ENCODE measurements at places on chromosomes 13 and 19. TPM values are rescaled to one million over a fixed set of nuclear protein-coding genes. Genes with fewer than 3 reads are reported as not detected.

C1QTNF9B gene
- total RNA-seq: not detected

PSG1 gene
- total RNA-seq: not detected

FAM216B gene
- total RNA-seq: not detected

C19orf67 gene
- not detected for total RNA-seq

ZNF470 gene
- 5.7 TPM for total RNA-seq

HCST gene
- total RNA-seq: 13.2 TPM

C19orf81 gene
- total RNA-seq: not detected

FCAR gene
- 7.1 TPM for total RNA-seq

CEACAM5 gene
- total RNA-seq: not detected

ZNF835 gene
- total RNA-seq: 14.5 TPM

DACT3 gene
- total RNA-seq: 138 TPM

SERP2 gene
- total RNA-seq: 3.9 TPM

ZNF177 gene
- 1.9 TPM for total RNA-seq

GRCh38 chr13:51475727-51476501, 23.1 kb upstream of the INTS6 start:
- no peak for DNase-seq

GRCh38 chr19:45784096-45784495, 1.8 kb upstream of the DMPK start:
- DNase-seq: no peak

- DNase-seq: no peak
These were observed 55.5 kb upstream of the SERP2 start for GRCh38 chr13:44318161-44318560.

DNA sequence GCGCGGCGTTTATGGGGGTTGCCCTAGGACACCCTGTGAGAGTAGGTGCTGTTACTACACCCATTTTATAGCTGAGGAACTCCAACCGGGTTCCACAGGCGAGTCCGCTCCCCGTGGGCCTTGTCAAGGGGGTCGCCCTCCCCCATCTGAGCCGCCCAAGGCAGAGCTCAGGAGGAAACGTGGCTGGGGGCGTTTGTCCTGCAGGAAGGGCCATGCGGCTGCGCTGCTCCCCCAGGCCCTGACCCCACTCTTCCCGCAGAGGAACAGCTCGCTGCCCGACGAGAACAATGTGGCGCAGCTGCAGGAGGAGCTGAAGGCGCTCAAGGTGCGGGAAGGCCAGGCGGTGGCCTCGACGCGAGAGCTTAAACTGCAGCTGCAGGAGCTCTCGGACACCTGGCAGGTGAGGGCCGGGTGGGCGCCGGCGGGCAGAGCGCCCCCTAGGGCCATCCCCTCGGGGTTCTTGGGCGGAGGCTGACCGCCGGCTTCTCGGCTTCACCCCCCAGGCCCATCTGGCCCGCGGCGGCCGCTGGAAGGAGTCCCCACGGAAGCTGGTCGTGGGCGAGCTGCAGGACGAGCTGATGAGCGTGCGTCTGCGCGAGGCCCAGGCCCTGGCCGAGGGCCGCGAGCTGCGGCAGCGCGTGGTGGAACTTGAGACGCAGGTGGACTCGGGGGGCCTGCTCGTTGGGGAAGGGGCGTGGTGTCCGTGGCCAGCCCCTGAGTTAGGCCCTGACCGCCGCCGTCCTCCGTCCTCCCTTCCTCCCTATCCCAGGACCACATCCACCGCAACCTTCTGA, 12.4 kb downstream of the PRR36 start:
- DNase-seq: no peak

- no peak for DNase-seq
These were observed 178.3 kb upstream of the RFC3 start for GRCh38 chr13:33639626-33640080.

DNA sequence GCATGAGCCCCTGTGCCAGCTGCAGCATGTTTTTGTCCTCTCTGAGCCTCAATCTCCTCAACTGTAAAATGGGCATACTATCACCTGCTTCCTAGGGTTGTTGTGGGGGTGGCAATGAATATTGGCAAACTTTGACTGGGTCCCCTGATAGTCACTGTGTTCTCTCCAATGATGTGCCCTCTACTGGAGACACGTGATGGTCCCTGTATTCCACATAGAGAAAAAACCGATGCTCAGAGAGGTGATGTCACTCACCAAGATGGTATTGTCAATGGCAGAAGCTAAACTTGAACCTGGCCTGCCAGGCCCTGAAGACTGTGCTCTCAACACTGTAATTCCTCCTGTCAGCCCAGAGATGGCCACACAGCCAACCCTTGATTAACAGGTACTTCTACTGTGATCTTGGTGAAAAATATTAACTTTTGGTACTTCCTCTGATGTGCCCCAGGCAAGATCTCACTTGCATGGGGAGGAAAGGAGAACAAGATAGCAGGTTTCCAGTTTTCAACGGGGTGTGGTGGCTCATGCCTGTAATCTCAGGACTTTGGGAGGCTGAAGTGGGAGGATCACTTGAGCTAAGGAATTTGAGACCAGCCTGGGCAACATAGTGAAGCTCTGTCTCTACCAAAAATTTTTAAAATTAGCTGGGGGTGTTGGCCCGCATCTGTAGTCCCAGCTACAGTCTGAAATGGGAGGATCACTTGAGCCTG, 3.6 kb downstream of the CEACAM20 start:
- DNase-seq: no peak

GRCh38 chr19:12828494-12828893, 5.9 kb downstream of the RTBDN start:
- DNase-seq: no peak

DNA sequence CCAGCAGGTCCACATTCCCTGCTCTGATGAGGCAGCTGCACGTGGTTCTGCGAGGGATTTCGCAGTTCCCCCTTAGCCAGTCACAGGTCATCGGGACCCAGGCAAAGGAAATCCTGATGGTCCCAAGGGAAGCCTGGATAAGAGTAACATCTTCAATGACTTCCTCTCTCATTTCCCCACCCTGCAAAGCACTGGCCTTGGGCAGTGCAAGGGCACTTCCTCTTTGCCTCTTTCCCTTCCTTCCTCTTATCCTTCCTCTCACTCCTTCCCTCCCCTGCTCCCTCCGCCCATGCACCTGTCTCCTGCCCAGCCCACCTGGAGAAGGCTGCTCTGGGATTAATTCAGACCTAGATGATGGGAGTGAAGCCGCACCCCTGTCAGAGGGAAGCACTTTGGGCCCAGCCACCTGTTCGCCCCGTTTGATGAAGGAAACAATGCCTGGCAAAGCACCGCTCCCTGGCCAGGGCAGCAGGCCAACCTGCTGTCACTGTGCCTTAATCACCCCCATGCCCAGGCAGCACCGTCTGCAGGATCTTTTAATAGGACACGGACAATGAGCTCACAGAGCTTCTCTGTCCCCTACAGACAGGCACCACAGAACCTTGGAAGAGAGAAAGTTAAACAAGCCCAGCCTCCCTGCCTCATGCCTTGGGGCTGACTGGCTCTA, 113.5 kb upstream of the PABPC3 start:
- DNase-seq: no peak

DNA sequence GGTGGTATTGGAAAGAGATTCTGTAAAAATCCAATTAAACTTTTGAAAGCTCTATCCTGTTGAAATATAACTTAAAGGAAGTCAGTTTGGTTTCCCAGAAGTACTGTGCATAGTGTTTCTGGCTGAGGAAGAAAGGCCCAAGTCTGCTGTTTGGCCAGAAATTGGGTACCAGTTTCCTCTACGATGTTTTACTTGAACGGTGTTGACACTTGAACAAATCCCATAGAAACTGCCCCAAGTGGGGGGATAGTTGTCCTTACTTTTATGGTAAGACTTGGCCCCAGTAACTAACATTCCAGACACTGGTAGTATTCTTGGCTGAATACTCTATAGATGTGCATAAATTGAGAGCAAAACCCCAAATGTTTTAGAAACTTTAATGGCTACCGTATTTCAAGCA, 14.2 kb downstream of the KLF5 start:
- no peak for DNase-seq

GRCh38 chr19:24099829-24100228, 12.8 kb downstream of the ZNF254 start:
- DNase-seq: no peak

- no peak for DNase-seq
These were observed 19.6 kb downstream of the KLF12 start for GRCh38 chr13:74114641-74115040.

- DNase-seq: no peak
These were observed 8.8 kb downstream of the FZR1 start for GRCh38 chr19:3514930-3515329.

GRCh38 chr19:36113894-36114720, 568 bp downstream of the POLR2I start:
- no peak for DNase-seq

DNA sequence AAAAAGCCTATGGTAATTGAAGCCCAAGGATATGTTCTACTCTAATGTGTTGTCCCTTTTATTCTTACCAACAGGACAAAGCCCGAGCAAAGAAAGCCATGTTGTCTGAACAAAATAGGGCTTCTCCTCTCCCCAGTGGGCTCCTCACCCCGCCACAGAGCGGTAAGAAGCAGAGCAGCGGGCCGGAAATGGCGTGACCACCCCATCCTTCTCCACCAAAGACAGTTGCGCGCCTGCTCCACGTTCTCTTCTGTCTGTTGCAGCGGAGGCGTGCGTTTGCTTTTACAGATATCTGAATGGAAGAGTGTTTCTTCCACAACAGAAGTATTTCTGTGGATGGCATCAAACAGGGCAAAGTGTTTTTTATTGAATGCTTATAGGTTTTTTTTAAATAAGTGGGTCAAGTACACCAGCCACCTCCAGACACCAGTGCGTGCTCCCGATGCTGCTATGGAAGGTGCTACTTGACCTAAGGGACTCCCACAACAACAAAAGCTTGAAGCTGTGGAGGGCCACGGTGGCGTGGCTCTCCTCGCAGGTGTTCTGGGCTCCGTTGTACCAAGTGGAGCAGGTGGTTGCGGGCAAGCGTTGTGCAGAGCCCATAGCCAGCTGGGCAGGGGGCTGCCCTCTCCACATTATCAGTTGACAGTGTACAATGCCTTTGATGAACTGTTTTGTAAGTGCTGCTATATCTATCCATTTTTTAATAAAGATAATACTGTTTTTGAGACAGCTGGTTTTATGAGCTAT, 12.0 kb downstream of the CCNE1 start:
- DNase-seq: no peak

- no peak for DNase-seq
These were observed 64.1 kb downstream of the CCNE1 start for GRCh38 chr19:29875931-29876330.

- no peak for DNase-seq
These were observed 34.1 kb downstream of the CSNK1G2 start for GRCh38 chr19:1975162-1975480.

- DNase-seq: no peak
These were observed 174.2 kb downstream of the TEX29 start for GRCh38 chr13:111494641-111495040.

GRCh38 chr19:43584484-43584883, 8.9 kb downstream of the PINLYP start:
- no peak for DNase-seq

DNA sequence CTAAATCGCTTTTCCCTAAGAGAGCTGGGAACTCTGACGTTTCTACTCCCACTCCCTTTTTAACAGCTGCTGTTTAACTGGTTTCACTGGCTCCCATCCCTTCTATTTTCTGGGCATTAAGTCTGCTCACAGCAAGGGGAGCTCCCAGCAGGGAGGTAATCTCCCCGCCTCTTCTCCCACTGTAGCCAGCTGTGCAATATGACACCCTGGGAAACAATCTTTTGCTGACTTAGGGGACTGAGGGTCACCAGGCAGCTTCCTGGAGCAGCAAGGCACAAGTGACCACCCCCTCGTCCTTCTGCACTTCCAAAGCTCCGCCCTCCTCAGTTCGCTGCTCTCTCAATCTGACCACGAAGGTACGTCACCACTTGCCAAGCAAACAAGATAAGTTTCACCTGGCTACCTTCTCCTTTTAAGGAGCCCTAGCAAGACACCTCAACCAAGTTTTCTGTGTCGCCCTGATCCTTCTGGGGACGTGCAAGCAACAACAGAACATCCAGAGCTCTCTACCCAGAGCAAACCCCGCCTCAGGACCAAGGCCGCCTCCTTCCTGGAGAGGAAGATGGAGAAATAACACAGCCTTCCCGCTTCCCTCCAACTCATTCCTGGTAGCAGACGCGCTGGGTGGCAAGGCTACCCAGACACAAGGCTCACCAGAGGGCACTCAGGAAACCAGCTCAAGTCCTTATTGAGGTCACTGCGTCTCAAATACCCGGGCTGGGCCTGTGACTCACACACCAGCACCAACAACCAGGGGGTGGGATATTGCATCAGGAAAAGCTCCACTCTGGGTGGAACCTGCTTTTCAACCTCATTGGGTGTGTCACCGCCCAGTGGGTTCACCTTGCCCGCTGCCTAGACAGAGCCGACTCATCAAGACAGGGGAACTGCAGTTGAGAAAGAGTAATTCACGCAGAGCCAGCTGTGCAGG, 92.4 kb downstream of the STK24 start:
- peak; percentile 85 for DNase-seq

- DNase-seq: no peak
These were observed 143.9 kb downstream of the KATNAL1 start for GRCh38 chr13:30163441-30163840.

DNA sequence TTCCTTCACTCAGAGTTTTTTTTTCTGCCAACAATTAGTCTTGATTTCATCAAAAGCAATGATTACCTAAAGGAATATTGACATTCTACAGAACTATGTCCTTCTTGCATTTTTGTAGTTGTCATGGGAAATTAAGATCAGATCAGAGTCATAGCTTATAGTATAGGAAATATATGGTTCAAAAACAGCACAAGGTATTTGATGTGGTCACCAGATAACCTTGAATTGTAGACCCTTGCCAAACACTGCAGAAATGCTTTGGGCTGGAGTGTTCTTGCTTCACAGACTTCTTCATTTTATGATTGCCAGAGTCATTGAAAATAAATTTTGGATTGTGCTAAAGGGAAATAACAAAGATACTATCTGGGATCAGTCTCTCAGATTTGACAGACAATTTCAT, 103.7 kb downstream of the AKAP11 start:
- DNase-seq: no peak

DNA sequence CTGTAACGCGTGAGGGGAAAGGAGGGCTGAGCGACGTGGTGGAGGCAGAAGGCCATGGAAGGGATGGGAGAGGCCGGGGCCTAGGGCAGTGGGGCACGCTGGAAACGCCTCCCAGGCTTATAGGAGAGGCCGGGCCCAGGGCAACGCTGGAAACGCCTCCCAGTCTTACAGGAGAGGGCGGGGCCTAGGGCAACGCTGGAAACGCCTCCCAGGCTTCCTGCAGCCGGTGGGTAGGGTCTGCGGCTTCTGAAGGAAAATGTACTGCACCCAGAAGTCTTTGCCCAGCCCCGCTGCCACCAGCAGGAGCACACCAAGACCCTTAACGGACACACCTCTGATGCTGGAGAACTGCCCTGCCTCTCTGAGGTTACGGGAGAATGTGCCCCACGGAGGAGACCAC, 9.1 kb downstream of the CACTIN start:
- DNase-seq: no peak

- DNase-seq: no peak
These were observed 4.3 kb upstream of the SLC39A3 start for GRCh38 chr19:2744113-2744512.

GRCh38 chr13:97849305-97849704, 104.2 kb upstream of the IPO5 start:
- DNase-seq: no peak

Data from thoracic aorta (tissue), 2 donors.